Right lung (tissue), 10 donors: ENCODE measurements at places on chromosomes 3 and 15.

DNA sequence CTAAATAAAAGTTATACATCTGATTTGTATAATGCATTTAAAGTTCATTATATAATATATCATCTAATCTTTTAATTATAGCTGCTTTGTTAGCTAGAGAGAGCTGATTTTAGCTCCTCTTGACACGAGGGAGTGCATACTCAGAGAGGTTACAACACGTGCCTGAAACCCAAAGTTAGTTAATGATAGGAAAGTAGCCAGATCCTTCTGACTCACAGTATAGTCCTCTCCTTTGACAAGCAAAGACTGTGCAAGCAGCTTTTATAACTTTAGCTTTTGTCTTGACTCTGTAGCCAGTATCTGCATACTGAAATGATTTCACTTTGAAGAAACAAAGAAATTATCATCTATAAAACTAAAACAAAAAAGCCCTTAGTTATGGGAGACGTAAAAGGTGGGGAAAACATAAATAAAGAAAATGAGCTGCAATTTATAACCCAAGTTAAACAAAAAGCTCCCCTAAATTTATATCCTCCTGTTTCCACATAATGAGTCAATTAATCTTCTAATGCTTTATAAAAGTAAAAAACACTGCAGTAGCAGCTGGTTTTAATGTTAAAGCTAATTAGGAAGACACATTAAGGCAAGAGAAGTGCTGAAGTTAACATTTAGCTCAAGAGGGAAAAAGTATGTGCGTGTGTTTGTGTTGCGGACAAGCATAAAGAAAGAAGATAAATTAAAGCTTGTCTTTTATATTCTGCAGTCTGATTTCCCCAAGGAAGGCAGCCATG lies 13.1 kb downstream of the GABRR3 start:
- DNase-seq: no peak

- no peak for DNase-seq
These were observed 30.1 kb upstream of the RPL32 start for GRCh38 chr3:12871404-12871983.

GRCh38 chr15:39682366-39682765 lies 100.3 kb downstream of the FSIP1 start:
- DNase-seq: no peak

GRCh38 chr15:81033508-81033907 lies 32.8 kb downstream of the TLNRD1 start:
- DNase-seq: no peak

DNA sequence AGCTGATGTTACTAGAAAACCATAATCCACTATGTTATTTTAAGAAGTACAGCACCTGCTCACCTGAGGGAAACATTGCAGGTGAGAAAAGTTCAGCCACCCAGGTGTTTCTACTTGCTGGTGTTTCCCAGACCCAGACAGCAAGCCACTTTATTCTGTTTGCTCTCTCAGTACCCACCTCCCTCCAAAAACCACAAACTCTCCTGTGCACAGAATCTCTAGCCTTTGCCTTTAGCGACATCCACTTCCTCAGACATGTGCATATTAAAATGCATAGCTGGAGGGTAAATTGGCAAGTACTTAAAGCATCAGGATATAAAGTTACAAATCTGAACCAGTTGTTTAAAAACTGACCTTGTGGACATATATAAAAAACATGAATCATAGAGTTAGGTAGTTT lies 36.7 kb downstream of the VGLL3 start:
- DNase-seq: no peak

DNA sequence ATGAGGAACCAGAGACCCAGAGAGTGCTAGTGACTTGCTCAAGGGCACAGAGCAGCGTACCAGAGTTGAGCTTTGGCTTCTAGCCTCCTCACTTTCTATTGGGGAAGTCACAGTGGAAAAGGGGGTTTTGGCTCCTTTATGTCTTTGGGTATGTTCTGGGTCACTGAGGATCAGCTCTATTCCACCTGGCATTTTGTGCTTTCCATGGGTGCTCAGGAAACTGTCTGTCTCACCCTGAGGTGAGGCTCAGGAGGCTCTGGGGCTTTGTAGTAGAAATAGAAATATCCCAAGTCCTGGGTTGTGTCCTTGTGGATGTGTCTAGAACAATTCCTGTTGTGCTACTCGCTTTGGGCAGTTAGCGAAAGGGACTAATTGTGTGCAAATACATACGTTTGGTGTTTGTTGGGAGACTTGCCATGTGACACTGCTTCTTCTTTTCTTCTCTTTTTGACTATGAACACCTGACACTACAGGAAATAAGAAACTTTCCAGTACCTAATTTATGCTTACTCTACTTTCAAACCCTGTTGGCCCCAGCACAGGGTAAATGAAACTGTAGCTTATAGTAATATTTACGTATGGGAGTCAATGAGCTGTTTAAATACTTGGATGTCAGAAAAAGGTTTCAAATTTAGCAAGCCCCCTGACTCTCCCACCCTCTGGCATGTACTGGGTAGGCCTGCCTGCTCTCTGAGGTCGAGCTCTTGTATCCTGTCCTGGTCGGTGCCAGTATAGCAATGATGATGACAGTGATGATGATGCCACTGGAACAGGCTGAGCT lies 35.6 kb downstream of the SMAD3 start:
- DNase-seq: no peak

DNA sequence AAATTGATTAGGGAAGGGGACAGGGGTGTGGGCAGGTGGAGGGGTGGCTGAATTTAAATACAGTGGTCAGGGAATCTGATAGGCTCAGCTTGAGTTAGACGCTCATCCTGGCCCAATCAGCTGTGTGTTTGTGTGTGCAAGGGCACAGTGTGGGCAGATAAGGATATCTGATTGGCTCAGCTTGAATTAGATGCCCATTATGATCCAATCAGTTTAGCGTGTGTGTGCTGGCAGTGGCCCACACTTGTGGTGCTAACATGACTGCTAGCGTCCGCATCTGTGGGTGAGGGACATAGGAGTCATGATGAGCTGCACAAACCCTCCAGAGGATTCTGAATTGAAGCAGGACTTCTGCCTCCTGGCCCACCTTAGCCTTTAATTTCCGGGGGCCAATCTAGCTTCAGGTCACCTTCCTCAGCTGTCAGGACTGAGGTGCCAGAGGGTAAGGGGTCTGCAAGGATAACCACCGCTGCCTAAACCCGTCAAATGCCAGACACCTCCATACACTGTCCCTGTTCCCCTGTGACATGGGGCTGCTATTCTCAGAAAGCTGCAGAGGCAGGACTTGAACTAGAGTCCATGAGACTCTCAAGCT lies 97.3 kb downstream of the CORO2B start:
- DNase-seq: no peak

DNA sequence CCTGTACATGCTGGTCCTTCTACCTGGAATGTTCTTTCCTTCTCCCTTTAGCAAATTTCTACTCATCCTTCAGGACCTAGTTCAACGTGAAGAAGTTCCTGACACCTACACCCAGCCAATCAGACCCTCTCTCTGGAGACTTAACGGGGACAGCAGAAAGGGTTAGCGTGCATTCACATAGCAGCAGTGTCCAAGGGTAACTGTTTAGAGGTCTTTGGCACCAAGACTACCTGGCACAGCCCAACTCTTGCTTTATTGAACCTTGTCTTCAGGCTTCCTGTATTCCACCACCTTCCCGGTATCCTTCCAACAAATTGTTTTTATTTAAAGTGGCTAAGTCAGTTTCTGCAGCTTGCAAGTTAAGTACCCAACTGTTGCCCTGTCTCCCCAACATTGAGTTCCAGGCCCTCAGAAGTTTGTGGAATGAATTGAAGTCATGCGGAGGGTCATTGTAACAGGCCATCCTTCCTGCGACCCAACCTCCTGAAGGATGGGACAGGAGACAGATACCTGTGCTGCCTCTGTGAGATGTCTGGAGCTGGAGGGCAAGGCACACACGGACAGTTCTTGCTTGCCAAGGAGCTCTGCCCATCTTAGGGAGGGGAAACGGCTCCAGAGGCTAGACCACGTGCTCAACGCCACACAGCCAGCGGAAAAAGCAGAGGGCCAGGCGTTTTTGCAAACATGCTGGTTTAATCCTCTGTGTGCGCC lies 14.4 kb upstream of the WNT7A start:
- DNase-seq: no peak

GRCh38 chr15:40456299-40456712 lies 14.5 kb upstream of the CHST14 start:
- no peak for DNase-seq

DNA sequence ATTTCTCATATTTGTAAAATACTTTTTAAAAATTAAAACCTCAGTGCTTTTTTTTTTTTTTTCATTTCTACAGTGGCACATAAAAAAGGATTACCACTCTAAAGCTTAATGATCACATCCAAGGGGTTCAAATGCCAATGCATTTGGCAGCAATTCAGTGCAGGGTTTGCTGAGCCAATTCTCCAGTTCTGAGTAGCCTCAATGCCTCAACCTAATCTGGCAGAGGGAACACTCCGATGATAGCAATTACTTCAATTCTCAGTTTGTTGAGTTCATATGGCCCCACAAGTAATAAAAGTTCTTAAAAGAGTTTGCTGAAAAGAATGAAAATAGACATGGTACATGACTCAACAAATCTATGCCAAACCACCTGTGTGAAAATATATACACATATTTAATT lies 79.3 kb upstream of the RBMS3 start:
- no peak for DNase-seq

DNA sequence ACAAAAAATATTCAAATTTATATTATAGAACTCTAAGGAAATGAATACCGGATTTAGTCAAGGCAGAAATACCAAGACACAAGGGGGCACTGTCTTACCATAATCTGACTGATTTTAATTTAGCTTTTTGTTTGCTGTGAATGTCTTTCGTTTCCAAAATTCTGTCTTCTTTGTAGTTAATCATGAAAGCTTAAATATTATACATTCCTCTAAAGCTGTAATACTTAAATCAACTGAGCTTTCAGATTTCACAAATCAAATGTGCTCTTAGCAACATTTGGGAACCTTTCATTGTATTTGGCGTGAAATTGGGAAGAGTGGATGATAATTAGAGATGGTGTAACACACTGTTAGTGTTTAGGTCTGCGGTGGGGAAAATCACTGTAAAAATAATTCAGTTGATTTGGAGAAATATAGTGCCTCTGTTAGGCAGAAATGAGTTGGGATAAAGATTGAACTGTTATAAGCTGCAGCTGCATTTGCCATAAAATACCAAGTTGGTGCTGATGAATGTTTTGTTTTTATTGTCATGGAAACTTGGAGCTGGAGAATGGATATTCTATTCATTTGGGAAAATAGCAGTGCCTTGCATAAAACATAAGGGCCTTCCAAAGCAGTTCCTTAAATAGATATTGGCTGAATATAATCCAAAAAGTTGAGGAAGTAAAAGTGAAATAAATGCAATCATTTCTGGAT lies 228.2 kb downstream of the TCF12 start:
- DNase-seq: peak; percentile 71

- peak; percentile 75 for DNase-seq
These were observed 78.5 kb upstream of the FAM174B start for GRCh38 chr15:92733934-92734521.

DNA sequence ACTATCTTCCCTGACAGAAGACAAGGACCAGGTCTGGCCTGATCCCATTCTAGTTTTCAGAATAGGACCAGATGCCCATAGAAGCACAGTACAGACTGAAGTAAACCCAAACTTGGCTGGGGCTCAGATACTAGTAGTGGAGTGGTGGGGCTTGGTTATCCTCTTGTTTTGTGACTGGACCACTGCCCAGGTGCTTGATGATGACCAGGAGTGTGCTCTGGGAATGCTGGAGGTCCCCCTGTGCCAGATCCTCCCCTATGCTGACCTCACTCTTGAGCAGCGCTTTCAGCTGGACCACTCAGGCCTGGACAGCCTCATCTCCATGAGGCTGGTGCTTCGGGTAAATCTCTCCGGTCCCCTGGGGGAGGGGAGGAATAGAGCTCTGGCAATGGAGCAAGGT lies 36.3 kb downstream of the ESYT3 start:
- DNase-seq: no peak

GRCh38 chr15:91885714-91886270 lies 32.3 kb downstream of the SLCO3A1 start:
- no peak for DNase-seq

DNA sequence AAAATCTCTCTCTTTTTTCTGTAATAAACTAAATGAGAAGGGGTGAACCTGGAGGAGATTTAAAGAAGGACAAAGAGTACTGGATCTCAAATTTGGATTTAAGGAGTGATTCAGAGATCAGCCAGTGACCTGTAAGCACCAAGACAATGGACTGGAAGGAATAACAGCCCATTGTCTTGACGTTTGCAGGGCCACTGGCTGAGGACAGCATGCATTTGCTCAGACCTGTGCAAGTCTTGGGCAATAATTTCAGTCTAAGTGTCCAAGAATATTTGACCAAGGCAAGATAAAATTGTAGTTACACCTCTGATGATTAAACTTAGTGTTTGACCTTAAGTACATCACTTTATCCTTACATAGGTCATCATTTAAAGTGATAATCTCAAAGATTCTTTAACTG lies 55.8 kb upstream of the OSTN start:
- no peak for DNase-seq

DNA sequence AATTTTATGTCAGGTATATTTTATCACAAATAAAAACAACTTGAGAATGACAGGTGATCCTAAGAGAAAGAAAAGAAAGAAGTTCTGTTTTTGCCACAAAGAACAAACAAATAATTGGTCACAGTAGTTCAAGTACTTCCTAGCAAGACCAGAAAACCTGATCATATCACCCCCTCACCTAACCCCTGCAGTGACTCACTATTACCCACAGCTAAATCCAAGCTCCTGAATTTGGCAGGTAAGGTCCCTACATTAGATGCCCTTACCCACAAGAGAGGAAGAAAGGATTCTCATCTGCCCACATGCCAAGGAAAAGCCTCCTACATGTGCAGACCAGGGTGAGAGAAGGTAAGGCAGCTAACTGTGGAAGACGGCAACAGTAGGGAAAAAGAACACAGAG lies 4.4 kb downstream of the SSUH2 start:
- DNase-seq: no peak

- no peak for DNase-seq
These were observed 292.2 kb downstream of the PYDC2 start for GRCh38 chr3:191753196-191753595.

DNA sequence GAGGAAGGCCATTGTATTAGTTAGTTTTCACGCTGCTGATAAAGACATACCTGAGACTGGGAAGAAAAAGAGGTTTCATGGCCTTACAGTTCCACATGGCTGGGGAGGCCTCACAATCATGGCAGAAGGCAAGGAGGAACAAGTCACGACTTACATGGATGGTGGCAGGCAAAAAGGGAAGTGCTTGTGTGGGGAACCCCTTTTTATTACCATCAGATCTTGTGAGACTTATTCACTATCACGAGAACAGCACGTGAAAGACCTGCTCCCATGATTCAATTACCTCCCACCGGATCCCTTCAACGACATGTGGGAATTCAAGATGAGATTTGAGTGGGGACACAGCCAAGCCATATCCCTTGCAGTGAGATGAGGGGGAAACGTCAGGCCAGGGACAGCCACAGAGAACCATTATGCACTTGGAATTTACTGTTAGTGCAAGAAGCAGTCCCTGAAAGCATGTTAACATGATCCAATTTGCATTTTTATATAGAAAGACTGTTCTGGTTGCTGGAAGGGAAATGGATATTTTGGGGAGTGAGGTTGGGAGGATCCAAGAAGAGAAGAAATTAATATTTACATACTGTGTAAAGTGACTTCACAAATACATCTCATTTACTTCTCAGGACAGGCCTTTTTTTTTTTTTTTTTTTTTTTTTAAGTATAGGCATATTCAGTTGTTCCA lies 87.1 kb downstream of the ARNT2 start:
- DNase-seq: no peak
